ENCODE measurements at places on chromosomes 11 and 22.

DNA sequence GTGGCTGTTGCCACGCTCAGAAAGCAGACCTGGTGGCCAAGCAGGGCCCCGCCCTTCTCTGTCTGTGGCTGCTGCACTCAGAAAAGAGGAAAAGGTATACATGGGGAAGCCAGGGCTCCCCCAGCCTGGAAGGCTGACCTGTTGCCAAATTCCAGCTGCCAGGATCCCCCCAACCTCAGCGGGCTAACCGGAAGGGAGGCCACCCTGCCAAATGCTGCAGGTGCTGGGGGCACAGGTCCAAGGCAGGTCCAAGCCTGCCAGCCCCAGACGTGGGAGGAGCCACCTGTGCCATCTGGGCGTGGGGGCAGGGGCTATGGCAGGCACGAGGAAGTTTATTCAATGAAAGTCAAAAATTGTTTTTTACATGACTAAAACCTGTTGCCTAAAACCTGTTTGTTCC is 2.6 kb downstream of the NPTXR start:
- DNase-seq, result no peak

DNA sequence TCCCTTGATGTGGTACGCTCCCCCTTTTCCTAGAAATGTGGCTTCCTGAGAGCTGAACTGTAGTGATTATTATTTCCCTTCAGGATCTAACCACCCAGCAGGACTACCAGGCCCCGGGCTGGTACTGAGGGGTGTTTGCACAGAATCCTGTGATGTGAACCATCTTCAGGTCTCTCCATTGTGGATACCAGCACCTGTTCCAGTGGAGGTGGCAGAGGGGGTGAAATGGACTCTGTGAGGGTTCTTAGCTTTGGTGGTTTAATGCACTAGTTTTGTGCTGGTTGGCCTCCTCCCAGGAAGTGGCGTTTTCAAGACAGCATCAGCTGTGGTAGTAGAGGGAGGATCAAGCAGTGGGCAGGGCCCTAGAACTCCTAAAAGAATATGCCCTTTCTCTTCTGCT is 18.6 kb downstream of the C11orf91 start:
- DNase-seq, result no peak

GRCh38 chr22:32531931-32532819 is 57.6 kb downstream of the FBXO7 start:
- no peak for DNase-seq

DNA sequence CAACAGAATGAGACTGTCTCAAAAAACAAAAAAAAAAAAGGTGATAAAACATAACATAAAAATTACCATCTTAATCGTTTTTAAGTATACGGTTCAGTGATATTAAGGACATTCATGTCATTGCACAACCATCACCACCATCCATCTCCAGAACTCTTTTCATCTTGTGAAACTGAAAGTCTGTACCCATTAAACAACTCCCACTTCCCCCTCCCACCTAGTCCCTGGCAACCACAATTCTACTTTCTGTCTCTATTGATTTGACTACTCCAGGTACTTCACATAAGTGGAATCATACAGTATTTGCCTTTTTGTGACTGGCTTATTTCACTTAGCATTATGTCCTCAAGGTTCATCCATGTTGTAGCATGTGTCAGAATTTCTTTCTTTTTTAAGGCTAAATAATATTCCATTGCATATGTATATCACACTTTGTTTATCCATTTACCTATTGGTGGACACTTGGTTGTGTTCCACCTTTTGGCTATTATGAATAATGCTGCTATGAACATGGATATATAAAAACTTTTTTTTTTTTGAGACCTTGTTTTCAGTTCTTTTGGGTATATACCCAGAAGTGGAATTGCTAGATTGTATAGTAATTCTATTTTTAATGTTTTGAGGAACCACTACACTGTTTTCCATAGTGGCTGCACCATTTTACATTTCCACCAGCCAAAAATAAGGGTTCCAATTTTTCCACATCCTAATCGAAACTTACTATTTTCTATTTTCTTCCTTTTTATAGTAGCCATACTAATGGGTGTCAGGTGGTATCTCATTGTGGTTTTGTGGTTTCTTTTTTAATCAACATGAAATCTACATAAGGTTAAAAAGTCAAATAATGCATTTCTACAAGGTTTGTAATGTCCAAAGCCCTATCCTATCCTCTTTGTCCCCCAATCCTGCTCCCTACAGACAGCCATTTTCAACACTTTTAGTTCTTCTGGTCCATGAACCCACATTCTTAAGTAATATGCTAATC is 23.4 kb upstream of the PIK3C2A start:
- no peak for DNase-seq

DNA sequence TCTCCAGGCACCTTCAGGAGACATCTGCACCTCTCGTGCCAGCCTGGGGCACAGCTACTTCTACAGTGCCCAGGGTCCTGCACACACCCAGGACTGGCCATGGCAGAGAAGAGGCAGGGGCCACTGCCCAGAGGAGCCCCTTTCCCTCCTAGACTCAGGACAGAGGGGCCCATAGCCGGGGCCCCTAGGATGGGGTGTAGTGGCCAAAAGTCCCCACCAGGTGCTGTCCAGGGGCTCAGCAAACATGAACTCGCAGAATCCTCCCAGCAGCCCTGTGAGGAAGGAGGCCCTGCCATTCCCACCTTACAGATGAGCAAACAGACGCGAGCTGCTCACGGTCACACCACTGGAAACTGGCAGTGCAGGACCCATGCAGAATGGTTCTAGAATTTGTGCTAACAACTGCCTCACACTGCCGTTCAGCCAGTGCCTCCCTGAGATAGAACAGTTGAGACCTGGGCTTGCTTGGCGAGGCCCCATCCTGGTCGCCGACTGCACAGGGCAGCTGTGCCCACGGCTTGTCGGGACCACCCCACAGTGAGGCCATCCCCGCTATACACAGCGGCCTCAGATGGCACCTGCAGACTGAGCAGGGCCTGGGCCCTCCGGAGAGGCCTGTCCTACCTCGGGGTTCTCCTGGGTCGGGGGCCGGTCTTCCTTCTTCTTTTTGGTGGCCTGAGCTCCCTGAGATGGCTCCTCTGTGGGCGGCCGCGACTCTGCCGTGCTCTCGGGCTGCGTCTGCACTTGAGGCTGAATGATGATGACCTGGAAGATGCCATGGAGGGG is 96.4 kb downstream of the PHF21B start:
- DNase-seq, result no peak

GRCh38 chr11:40161854-40162410 is 1297.5 kb downstream of the LRRC4C start:
- no peak for DNase-seq

GRCh38 chr22:47277531-47277930 is 515.1 kb downstream of the TBC1D22A start:
- DNase-seq, result no peak
